ENCODE measurements at places on chromosomes 4 and X. TPM values are rescaled to one million over a fixed set of nuclear protein-coding genes. Genes with fewer than 3 reads are reported as not detected.

DNA sequence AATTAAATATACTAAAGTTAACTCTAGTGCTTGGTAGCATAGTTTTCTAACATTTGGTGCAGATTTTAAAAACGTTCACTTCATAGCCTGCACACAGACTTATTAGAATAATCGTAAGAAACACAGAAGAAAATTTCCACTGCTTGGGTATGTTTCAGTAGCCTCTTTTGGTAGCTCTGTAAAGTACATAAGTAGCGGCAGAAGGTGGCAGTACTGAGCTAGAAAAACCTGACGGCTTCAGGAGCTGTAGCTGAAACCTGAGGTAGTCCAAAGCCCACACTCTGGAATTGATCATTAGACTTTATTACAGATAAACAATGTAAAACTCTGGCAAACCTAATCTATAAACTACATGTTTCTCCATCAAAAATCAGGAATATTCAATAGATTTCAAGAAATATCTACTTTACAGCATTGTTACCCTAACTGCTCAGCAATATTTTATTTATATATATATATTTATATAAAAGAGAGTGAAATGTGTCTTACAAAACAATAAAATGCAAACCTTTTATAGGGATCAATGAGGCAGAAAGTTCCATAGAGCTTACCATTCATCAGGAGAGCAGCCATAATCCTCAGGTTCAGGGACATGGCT lies 88.2 kb downstream of the ATP8A1 start:
- no peak for DNase-seq

- no peak for DNase-seq
Observed at GRCh38 chr4:141711211-141711610, 74.8 kb downstream of the IL15 start.

Gene PNCK
- not detected for total RNA-seq

Gene TEX13D
- total RNA-seq: not detected
